Suppressor macrophage treated with lipopolysaccharide for 1 hour (primary cell): ENCODE measurements at places on chromosomes 7 and 10.

GRCh38 chr7:39560408-39560807 lies 5.8 kb upstream of the YAE1 start:
- DNase-seq = no peak

- DNase-seq = peak; percentile 27
These were observed 1.6 kb downstream of the ZRANB1 start for GRCh38 chr10:124943301-124944092.

GRCh38 chr10:30495687-30496086 lies 61.7 kb downstream of the MAP3K8 start:
- peak; percentile 35 for DNase-seq

GRCh38 chr7:26201247-26202018 lies at the start of gene CBX3:
Gene CBX3 (plus strand): TSS chr7:26201745. CDS start chr7:26202999, 1,254 bp downstream.
- peak; percentile 96 for DNase-seq

- DNase-seq = no peak
These were observed 196.4 kb downstream of the GFRA1 start for GRCh38 chr10:116076621-116077020.

GRCh38 chr10:70376436-70377378 lies 5.7 kb downstream of the LRRC20 start:
- DNase-seq = no peak
